ENCODE measurements at places on chromosomes 1 and 21.

DNA sequence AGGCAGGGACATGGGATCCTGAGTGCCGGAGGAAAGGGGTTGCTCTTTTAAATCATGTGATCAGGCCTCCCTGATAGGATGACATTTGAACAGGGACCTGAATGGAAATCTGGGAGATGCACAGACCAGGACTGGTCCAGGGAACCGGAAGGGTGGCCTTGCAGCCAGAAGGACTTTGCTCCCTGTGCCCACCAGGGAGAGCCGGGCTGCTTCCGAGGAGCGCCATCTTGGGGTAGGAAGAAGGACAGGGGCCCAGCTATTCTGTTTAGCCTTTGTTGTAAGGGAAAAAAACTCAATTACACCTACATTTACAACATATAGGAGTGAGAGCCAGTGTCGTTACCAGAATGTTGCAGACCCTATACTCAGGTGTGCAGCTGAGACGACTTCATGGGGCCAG is 5.5 kb downstream of the KLHDC7A start:
- no peak for DNase-seq

- DNase-seq: no peak
These were observed 10.5 kb upstream of the RPTN start for GRCh38 chr1:152169366-152170025.

- DNase-seq: no peak
These were observed 53.3 kb downstream of the OLFML3 start for GRCh38 chr1:114032271-114033215.

DNA sequence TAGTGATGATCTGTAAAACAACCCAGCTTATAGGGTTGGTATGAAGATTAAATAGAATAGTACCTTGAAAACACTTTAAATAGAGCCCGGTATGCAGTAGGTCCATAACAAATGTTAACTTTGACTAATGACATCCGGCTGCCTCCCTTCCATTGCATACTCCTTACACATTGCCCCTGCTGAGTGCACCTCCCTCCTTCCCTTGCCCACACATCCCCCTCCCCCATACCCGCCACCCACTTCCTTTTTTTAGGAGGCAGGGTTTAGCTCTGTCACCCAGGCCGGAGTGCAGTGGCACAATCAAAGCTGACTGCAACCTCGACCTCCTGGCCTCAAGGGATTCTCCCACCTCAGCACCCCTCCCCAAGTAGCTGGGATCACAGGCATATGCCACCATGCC is 24.4 kb upstream of the ZC3H12A start:
- DNase-seq: no peak

- DNase-seq: no peak
These were observed 28.1 kb downstream of the IL23R start for GRCh38 chr1:67194209-67194863.

DNA sequence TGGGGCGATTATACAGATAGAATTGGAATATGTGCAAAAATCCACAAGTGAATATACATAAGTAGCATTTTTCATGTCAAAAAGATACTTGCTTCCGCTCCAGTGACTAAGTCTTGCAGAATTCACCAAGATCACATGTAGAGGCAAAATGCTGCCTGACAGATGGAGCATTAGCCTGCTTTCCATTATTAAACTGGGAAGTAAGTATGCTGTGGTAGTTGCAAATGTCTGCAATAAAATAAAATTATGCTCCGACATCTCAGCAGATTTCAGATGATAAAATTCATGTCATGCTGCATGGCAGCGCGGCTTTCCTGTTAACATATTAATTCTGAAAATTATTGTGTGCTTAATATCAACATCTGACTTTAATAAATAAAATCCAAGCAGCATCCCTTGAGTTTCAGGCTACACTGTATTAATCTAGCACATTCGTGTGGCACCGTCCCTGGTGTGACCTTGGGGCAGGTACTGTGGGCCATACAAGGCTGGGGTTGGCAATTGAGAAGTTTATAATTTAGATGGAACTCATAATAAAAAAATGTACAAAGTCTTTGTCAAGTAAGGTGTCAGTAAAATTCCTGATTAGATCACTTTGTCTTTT is 366.4 kb upstream of the ZP4 start:
- DNase-seq: no peak

DNA sequence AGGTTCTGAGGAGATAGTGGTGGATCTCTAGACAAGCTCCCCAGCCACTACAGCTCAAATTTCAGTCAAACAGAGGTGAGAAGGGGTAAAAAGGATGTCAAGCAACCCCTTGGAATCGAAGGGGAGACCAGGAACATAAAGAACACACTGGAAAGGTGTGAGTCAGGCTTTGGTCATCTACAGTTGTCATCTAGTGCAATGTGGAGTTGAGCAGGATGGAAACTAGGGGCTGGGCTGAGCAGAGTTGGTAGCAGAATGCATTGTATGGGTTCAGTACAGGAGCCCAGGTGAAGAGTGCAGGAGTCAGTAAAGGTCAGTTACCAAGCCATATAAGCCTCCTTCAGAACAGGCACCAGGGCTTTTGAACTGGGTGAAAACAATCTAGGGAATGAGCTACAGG is 52.7 kb upstream of the VAV3 start:
- DNase-seq: no peak

GRCh38 chr1:176205332-176205914 is 1.7 kb downstream of the COP1 start:
- no peak for DNase-seq

DNA sequence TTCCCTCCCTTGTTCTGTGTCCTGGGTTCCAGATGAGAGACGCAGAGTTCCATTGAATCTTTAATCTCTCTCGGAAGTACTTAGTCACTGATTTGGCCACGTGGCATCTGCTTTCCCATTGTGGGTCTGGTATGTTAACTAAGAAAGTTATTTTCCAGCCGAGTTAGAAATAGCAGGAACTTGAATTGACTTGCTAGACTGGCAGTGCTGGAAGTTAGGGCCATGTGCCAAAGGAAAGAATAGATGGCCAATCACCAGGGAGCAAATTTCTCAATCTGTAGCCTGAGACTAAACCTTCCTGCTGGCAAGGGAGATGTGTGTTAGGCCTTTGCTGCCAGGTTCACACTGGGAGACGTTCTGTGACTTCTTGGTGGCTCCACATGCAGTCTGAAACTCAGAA is 24.2 kb upstream of the SLFNL1 start:
- DNase-seq: no peak

GRCh38 chr1:111252786-111253185 is 25.3 kb downstream of the CHI3L2 start:
- DNase-seq: no peak

- no peak for DNase-seq
These were observed 2.4 kb upstream of the KISS1 start for GRCh38 chr1:204198348-204199340.

DNA sequence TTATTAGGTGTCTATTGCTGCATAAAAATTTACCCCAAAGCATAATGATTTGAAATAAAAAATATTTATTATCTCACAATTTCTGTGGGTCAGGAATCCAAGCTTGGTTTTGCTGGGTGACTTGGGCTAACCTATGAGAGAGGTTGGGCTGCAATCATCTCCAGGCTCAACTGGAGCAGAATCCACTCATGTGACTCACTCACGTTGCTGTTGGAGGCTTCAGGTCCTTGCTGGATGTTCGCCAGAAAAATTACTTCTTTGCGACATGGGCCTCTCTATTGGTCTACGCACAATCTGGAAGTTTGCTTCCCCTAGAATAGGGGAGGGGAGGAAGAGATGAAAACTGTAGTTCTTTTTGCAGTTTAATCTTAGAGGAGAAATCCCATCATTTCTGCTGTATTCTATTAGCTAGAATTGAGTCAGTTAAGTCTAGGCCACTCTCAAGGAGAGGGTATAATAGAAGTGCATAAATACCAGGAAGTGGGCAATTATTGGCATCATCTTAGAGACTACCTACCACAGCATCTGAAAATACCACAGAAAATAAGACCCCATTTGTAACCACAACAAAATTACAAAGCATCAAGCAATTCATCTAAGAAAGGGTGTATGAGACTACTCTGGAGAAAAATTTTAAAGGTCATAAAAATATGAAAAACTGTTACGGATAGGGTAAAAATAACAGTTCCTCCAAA is 5.7 kb upstream of the FASLG start:
- DNase-seq: no peak

GRCh38 chr1:36514501-36514900 is 31.8 kb upstream of the CSF3R start:
- no peak for DNase-seq

Data from esophagus squamous epithelium (tissue), 5 donors.